RPMI7951 (cell line): ENCODE measurements at places on chromosomes 6 and 20. TPM values are rescaled to one million over a fixed set of nuclear protein-coding genes. Genes with fewer than 3 reads are reported as not detected.

The VSTM2L gene
- 0.48 and 3.2 TPM in 2 replicates for total RNA-seq

The SMAP1 gene
- total RNA-seq, result 18.8 and 25.0 TPM in 2 replicates

The TREML1 gene
- total RNA-seq, result not detected in 2 replicates

The ACAT2 gene
- 58.4 and 69.2 TPM in 2 replicates for total RNA-seq

The TPD52L1 gene
- total RNA-seq, result 16.8 and 17.4 TPM in 2 replicates

The ZC2HC1B gene
- total RNA-seq, result not detected in 2 replicates

The RCAN2 gene
- total RNA-seq, result 0.48 and 0.49 TPM in 2 replicates

The KCNK5 gene
- total RNA-seq, result 0.10 and 0.12 TPM in 2 replicates

The SLC22A7 gene
- not detected in 2 replicates for total RNA-seq

The THBD gene
- 18.0 and 19.6 TPM in 2 replicates for total RNA-seq

The FAM184A gene
- total RNA-seq, result 0.24 and 0.78 TPM in 2 replicates

The DEK gene
- total RNA-seq, result 190 and 227 TPM in 2 replicates

The HINT3 gene
- 16.1 and 17.7 TPM in 2 replicates for total RNA-seq

The PEX7 gene
- total RNA-seq, result 9.7 and 17.1 TPM in 2 replicates

The KIF16B gene
- total RNA-seq, result 9.4 and 10.6 TPM in 2 replicates

The GSTA4 gene
- 16.1 and 18.7 TPM in 2 replicates for total RNA-seq

The SRMS gene
- not detected in 2 replicates for total RNA-seq

The FKBP5 gene
- under 0.01 and 0.10 TPM in 2 replicates for total RNA-seq

The BPI gene
- total RNA-seq, result 0.24 and 0.29 TPM in 2 replicates

The PSORS1C2 gene
- not detected in 2 replicates for total RNA-seq

The TXLNB gene
- 0.98 and 1.1 TPM in 2 replicates for total RNA-seq

The BAK1 gene
- 26.4 and 34.8 TPM in 2 replicates for total RNA-seq

The PTPRA gene
- 57.7 and 67.8 TPM in 2 replicates for total RNA-seq
